DMS 273 treated with DMSO at 0.1 percent for 48 hours (cell line): ENCODE measurements at places on chromosomes 2 and 18.
A peak's percentile ranks its signal among the peaks of the same experiment; 100 is the strongest.

- no peak for DNase-seq
These were observed 659 bp downstream of the FAM210A start for GRCh38 chr18:13725566-13726231.

DNA sequence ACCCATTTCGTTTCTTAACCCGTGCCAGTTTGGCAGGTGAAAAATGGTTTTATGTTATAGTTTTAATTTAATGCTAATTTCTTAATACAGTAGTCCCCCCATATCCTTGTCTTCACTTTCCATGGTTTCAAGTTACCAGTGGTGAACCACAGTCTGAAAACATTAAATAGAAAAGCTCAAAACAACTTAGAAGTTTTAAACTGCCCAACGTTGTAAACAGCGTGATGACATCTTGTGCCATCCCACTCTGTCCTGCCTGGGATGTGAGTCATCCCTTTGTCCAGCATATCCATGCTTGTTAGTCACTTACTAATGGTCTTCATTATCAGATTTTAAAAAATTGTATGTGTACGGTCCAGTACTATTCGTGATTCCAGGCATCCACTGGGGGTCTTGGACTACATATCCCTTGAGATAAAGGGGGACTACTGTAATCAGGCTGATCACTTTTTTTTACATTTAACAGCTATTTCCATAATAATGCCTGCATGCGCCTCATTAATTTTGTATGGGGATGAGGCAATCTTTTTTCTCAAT, 31.9 kb downstream of the SLC66A3 start:
- DNase-seq: no peak

DNA sequence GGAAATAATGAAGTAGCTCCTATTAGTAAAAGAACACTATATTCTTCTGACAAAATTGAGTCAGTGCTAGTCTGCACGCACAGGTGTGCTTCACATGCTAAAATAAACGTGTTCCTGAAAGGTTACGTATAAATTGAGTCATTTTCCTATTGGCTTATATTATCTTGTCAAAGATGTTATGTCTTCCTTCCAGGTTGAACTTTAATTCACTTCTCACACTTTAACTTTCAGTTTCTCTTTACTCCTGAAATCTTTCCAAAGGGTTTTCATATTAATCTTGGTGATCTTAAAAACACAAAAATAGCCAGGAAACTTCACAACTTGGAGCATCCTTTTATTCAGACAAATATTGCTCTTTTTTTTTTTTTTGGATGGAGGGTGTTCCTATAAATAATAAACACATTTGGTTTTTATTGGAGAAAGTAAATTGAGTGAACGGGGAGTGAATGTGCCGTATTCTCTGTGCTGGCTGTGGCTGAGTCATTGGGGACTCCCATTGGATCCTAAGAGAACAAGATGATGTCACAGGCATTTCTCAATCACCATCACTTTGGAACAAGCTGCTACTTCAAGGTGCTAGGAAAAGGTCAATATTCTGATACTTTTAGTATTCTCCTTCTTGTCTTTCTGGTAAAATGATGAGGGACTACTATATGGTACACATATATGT, 150.2 kb upstream of the SPATS2L start:
- DNase-seq: no peak

- no peak for DNase-seq
These were observed 186.8 kb downstream of the RDH14 start for GRCh38 chr2:18373664-18374063.

DNA sequence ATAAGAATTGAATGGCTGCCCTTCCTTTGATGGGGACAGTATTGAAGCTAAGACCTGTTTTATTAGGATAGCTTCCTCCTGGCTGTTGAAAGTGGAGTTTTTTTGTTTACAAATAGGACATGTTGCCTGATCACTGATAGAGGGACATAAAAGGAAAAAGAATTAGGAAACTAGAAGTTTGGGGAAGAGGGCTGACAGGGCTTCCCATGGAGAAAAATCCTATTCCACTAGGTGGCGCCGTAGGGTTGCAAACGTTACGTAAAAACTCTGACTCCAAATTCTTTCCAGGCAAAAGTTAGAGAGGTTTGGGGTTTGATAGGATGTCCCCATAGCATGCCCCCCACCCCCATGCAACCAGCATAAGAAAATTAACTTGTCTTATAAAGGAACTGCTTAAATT, 11.1 kb upstream of the RBFA start:
- no peak for DNase-seq

GRCh38 chr2:109531221-109531620, 82.5 kb downstream of the SEPTIN10 start:
- DNase-seq: no peak

DNA sequence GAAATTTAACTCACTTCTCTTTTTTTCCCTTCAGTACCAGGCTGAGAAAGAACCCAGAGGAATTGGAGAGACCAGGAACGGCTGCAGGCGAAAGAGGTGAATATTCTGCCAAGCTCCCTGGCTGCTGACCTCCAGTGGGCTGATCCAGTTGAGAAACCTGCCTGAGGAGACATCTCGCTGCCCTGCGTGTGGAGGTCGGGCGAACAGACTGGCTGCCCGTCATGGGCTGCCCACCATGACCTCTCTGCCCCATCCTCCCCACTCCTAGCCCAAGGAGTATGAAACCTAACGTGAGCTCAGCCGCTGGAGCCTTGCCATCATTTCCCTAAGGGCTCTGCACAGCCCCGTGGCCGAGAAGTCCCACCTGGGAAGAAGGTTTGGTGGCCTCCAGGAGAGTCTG, 148.8 kb upstream of the SALL3 start:
- no peak for DNase-seq

DNA sequence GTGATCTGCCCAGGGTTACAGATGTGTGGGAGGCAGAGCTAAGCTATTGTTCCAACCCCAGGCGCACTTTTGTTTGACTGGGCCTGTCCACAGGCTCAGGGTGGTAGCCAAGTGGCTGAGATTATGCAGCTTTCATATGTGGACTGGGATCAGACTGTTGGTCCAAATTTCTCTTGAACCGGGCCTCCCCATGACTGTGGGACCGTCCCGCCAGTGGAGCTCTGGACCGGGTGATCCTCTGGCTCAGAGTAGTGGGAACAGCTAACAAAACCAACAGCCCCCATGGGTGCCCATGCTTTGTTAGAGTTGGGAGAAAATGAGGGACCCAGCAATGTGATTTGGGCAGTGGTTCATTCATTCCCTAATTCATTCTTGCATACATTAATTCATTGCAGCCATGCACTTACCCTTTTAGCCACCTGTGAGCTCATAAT, 86.8 kb upstream of the HS6ST1 start:
- DNase-seq: no peak

DNA sequence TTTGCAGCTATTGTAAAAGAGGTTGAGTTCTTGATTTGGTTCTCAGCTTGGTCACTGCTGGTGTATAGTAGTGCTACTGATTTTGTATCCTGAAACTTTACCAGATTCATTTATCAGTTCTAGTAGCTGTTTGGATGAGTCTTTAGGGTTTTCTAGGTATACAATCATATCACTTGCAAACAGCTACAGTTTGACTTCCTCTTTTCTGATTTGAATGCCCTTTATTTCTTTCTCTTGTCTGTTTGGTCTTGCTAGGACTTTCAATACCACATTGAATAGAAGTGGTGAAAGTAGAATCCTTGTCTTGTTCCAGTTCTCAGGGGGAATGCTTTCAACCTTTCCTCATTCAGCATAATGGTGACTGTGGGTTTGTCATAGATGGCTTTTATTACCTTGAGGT, 210.5 kb upstream of the DPP10 start:
- no peak for DNase-seq

DNA sequence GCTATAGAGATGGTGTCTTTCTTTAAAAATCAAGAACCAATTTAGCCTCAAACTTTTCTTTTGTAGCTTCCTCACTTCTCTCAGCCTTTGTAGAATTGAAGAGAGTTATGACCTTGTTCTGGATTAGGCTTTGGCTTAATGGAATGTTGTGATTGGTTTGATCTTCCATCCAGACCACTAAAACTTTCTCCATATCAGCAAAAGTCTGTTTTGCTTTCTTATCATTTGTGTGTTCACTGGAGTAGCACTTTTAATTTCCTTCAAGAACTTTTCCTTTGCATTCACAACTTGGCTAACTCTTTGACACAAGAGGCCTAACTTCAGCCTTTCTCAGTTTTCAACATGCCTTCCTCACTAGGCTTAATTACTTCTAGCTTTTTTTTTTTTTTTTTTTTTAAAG, 193.1 kb downstream of the ACOXL start:
- no peak for DNase-seq

- no peak for DNase-seq
These were observed 136.5 kb downstream of the ZNF236 start for GRCh38 chr18:76958692-76959341.

GRCh38 chr2:10471955-10472354, 23.8 kb upstream of the ODC1 start:
- DNase-seq: no peak

DNA sequence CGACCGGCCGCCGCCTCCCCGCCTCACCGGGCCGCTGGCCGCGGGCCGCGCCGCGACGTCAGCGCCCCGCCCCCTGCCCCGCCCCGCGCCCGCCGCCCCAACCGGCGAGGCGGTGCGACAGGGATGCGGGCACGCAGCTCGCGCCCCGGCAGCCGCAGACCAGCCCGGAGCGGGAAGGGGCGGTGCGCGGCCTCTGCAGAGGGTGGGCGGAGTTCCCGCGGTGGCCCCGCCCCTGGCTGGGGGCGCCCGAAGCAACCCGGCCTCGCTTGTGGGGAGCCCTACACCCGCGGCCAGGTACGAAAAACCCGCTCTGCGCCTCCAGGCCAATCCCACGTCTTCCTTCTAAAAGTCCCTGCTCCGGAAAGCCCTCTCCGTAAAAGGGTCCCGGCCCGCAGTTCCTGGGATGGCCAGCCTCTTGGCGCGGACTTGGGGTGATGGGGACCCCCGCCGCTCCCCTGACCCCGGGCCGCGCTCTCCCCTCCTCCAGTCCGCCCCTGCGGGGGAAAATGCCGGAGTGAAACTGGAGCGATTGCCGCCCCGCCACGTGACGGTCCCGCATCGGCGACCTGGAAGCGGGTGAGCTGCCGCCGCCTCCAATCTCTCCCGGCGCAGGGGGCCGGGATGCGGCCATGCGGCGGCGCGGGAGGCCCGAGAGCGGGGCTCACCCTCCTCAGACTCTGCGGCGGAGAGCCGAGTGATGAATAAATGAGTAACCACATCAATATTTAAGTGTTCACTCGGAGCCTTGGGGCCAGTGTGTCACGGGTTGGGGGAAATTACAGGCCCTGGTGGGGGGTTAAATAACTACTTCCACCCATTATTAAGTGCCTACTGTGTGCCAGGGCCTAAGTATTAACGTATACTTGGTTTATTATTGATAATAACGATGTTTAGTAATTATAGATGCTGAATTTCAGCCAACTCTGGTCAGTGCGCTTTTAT, at the start of gene RAB11FIP5:
Gene RAB11FIP5, minus strand, starts transcription at position 36 of the 942 bp plus-strand sequence. CDS start 171 bp downstream, outside the sequence.
- DNase-seq: peak; percentile 22

- DNase-seq: no peak
These were observed 82.7 kb downstream of the SH3BP4 start for GRCh38 chr2:235034265-235035118.

GRCh38 chr2:64214281-64215115, 70.3 kb upstream of the PELI1 start:
- DNase-seq: no peak

DNA sequence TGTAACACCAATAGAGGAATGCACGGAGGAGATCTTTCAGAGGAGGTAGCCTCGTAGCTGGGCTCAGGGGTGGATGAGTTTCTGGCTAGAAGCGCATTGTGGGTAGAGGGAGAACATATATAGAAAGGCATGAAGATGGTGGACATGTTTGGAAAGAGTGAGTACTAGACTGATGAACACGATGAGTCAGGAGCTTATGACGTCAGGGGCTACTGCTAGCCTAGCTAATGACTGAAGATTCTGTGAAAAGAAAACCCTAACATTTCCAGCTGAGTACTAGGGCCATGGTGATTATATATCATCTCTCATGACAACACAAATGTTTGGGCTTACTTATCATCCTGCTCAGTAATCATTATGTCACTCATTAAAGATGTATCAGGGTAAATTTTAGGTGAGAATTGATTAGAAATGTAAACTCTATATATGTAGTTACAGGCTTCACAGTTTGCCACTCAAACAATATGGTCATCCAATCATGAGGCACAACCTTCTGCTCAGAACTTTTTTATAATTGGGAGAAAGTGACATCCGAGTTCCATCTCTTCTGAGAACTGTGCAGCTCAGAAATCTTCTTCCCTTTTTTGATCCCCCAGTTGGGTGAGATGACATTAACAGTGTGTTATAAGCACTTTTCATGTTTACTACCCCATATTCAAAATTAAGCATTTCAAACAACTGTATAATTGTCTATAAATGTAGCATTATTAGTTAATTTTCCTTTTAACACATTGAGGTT, 22.2 kb upstream of the IL1RN start:
- no peak for DNase-seq

GRCh38 chr2:19809206-19809605, 92.6 kb downstream of the TTC32 start:
- no peak for DNase-seq
